Activated T-helper 1 cell treated with anti-CD3 and anti-CD28 coated beads, Interleukin-2, amount 50 U/mL, for 16 hours (primary cell): ENCODE measurements at places on chromosomes 2 and 18.

- DNase-seq = no peak
Measured at GRCh38 chr18:79507546-79508480, 112.1 kb downstream of the NFATC1 start.

GRCh38 chr2:25215232-25215631, 46.9 kb upstream of the POMC start:
- DNase-seq = no peak

DNA sequence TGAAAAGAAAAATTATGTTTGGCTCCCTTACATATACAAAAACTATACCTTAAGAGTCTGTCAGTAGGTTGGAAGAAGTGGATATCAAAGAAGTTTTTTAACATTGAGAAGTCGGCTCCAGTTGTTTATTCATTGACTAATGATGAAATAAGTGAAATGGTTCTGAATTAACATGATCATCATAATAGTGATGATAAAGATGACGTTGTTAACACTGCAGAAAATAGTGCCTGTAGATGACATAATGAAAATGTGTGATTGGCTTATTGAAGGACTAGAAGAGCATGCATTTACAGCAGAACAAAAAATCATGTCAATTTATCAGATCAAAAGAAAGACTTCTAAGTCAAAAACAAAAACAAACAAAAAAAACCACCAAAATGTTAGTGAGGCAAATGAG, 1125.4 kb upstream of the NXPH2 start:
- DNase-seq = no peak

DNA sequence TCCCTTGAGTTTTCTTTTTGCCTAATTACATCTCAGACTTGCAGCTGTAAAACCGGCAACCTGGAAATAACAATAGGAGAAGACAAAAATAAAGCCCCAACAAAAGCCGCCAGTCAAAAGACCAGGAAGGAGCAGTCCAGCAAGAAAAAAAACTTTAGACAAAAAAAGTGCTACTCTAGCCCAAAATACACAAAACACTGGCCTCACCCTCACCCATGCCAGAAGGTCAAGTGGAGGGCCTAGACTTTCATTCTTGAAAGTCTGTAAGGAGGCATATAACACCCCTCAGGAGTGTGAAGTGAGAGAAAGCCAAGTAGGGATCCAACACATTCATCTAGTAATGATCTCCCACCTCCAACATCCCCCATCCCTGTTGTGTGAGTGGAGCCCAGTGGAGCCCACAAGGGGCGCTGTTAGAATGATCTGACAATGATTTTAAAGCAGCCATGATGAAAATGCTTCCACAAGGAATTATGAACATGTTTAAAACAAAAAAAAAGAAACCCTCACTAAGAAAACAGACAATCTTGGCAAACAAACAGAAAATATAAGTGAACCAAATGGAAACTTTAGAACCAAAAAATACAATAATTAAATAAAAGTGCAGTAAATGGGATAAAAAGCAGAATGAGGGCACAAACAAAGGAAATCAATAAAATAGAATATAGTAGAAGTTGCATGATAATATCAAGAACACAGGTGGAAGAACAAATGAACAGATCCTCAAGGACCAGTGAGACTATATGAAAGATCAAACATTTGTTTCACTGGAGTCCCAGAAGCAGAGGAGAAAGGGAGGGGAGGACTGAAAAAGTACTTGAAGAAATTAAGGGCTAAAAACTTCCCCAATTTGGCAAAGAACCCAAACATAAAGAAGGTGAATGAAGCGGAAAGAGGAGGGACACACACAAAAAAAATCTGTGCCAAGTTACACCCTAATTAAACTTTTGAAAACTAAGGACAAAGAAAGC, 23.9 kb downstream of the SESTD1 start:
- no peak for DNase-seq

- no peak for DNase-seq
Measured at GRCh38 chr2:185806783-185807182, 68.2 kb downstream of the FSIP2 start.

DNA sequence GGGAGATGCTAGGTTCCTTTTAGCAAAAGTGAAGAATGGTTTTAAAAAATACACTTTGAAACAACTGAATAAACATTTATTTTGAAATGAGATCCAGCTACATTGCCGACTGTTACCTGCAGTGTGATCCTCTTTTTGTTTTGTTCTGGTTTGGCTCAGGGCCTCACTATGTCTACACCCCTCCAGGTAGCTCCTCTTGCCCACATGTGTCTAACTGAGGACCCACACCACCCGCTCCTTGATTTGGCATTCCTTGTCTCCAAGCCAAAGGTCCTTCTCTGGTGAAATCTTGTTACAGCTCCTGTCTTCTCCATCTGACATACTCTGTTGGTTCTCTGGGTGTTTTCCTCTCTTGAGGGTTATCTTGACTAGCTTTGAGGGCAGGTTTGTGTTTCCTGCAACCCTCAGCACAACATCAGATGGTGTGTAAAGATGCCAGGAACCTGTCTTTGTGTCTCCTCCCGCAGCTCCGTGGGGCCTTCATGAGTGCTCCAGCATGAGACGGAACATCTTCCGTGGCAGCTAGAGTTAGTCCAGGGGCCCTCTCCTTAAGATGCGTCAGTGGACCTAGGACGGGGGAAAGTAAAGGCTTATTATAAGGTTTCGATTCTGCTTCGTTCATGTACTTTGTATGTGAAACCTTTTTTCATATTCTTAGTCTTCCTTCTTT, 32.1 kb downstream of the MAP4K4 start:
- no peak for DNase-seq

- no peak for DNase-seq
Measured at GRCh38 chr2:56613920-56614319, 430.1 kb downstream of the CCDC85A start.

- no peak for DNase-seq
Measured at GRCh38 chr18:12121175-12122042, 27.8 kb downstream of the ANKRD62 start.

DNA sequence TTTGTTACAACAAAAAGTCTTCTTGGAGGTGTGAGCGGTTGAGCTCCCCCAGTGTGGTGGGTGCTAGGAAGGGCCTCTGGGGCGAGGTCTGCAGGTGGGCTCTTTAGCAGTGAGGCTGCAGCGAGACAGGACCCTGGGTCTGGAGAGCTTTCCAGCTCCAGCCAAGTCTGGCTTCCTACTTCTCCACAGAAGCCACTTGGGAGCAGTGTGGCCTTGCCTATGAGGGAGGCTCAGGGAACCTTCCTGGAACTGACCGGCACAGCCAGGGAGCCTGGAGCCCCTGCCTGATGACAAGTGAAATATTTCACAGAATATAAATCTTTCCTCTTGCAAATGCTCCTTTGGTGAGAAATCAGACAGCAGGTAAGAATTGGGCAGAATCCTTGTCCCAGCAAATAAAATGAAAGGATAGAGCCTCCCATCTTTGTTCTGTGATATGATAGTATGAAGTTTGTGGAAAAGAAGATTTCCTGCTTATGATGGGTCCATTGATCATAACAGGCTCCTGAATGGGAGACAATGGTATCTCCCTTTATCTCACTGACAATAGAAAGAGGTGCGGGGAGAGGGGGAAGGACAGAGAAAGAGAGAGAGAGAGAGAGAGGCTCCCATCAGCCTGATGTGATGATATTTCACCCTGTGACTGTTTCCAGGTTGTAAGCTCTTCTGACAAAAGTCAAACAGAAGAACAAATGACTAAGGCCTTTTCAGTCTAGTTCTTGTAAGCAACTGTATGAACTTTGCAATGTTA, 289.8 kb upstream of the SPRED2 start:
- no peak for DNase-seq

GRCh38 chr2:67752969-67753368, 309.8 kb downstream of the C1D start:
- DNase-seq = no peak

GRCh38 chr18:75204269-75204731, 4.6 kb downstream of the PTGR3 start:
- no peak for DNase-seq

DNA sequence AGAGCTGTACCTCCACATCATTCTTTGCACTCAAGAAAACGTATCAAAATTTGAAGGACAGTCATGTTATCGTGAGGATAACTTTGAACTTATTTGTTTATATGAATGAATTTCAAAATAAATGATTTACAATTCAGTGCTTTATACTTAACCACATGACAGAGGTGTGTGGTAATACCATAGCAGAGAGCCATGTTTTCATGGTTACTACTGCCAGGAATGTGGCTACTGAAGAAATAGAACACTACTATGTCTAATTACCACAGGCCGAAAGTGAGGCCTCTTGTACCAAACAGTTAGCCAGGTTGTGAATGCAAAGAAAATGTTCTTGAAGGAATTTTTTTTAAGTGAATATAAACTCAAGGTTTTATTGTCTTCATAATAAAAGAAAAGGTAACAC, 49.2 kb downstream of the AAK1 start:
- DNase-seq = no peak

GRCh38 chr2:88873620-88874019, 182.1 kb downstream of the RPIA start:
- no peak for DNase-seq

DNA sequence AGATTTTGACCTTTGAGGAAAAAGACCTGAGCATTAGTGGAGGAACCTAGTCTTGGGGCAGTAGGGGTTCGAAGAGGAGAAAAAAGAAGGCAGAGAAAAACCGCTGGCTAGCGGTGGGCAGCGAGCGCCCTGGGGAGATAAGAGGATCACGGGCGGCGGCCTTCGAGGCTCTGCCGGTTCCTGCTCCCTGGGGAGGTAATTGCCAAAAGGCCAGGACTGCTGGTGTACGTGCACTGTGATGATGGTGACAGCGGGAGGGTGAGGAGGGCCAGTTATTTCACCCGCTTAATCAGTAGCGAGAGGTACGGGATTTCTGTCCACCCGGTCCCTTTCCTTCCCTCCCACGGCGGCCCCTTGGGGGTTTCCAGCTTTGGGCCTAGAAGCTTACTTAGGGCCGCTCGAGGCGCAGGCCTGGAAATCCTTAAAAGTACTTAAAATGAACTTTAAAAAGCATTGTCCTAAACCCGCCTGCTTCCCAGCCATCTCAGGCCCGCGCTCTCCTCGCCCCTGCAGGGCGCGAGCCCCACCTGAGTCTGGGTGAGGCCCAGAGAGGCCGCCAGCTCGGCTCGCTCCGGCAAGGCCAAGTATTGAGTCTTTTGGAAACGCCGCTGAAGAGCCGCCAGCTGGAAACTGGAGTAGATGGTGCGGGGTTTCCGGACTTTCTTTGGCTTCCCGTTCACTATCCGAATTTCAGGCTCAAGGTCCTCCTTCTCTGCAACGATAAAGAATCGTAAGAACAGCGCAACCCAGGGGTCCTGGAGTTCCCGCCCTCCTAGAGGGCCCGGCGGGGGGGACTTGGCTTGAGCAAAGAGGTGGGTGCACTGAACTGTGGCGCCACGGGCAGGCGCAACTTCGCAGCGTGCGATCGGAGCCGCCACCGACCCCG, 1.5 kb downstream of the DLX2 start:
- DNase-seq = no peak

DNA sequence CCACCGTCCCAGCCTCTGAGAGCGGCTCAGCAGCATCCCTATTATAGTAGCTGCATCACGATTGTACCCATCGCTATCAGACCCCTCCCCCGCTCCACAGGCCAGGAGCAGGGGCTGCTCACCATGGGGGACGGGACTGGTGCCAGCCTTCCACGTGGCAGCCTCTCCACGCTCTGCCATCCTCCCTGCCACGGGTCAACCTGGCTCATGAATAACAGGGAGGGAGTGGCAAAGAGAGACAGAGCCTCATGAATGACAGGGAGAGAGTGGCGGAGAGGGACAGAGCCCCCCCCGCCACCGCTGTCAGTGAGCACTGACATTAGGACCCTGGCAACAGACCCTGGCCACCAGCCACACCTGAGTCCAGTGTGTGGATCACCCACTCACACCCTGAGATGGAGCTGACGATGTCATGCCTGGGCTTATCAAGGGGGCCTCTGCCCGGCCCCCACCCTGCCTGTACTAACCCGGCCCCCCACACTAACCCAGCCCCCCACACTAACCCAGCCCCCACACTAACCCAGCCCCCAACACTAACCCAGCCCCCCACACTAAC, 16.9 kb downstream of the CROCC2 start:
- no peak for DNase-seq

DNA sequence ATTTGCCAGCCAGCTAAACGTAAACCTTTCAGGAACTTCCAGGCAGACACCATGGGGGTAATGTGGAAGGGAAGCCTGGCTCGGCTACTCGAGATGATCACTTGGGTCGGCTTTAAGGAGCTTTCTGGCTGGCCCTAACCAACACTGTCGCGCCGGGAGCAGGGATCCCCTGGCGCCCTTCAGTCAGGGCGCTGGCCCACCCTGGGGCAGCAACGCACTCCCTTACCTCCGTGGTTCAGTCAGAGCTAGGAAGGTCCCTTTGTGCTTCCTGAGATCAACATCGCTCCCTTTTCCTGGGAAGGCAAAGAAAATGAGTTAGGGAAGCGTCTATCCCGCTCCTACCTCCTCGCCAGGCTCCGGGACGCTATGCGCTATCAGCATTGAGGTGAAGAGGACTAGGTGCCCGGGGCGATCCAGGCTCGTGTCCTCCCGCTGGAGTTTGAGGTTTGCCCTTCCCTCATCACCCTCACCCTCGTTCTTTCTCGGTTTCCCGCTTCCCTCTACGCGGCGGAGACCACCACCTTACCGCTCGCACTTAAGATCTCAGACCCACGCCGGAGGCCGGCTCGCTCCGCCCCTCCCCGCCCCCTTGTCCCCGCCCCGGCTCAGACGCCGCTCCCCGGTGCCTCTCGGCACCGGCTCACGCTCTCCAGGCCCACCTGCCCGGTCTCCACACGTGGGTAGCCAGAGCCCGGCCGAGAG, 449 bp upstream of the ATRAID start:
- DNase-seq = no peak
